ENCODE measurements at places on chromosomes 16 and 17.

DNA sequence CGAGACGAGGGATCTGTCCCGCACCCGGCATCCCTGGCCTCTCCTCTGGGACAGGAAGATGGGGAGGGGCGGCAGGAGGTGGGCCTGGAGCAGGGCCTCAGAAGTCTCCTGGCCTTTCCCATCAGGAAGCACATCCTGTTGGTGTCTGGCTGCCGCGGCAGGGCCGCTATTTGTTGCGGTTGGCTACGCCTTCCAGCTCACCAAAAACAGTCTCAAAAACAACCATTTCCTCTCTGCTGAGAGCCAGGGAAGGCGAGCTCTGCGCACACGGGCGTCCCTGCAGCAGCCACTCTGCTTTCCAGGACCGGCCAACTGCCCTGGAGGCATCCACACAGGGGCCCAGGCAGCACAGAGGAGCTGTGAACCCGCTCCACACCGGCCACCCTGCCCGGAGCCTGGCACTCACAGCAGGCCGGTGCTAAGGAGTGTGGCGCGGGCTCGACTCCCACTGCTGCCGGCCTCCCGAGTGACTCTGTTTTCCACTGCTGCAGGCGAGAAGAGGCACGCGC, at the start of gene TMEM204:
Gene TMEM204 (plus strand): TSS at position 224 of the 509 bp plus-strand sequence. CDS start 610 bp downstream, outside the sequence.
- DNase-seq, result peak; percentile 69

- no peak for DNase-seq
Measured at GRCh38 chr16:51163366-51163765, 12.3 kb upstream of the SALL1 start.

DNA sequence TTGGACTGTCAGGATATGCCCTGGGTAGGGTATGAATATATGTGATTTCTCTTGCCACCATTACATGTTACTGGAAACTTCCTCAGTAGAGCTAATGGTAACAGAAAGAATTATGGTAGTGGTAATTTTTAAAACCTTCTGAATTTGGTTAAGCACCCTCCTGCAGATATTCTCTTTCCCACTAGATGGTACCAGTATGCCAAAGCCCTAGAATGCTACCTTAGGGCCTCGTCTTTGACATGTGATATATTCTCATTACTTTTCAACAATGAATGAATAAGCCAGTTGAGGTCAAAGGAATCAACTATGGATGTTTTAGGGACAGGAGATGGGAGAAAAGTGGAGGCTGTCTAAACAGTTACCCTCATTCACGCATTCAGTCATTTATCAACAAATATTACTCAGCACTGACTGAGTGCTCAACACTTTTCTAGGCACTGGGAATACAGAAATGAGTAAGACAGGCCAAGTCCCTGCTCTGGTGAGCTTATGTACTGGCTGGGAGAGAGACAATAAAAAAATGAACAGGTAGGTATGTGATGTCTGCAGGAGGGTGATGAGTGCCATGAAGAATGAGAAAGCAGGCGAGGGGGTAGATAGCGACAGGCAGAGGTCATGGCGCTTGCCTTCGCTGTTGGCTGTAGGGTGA, 14.7 kb downstream of the CDH13 start:
- peak; percentile 76 for DNase-seq

DNA sequence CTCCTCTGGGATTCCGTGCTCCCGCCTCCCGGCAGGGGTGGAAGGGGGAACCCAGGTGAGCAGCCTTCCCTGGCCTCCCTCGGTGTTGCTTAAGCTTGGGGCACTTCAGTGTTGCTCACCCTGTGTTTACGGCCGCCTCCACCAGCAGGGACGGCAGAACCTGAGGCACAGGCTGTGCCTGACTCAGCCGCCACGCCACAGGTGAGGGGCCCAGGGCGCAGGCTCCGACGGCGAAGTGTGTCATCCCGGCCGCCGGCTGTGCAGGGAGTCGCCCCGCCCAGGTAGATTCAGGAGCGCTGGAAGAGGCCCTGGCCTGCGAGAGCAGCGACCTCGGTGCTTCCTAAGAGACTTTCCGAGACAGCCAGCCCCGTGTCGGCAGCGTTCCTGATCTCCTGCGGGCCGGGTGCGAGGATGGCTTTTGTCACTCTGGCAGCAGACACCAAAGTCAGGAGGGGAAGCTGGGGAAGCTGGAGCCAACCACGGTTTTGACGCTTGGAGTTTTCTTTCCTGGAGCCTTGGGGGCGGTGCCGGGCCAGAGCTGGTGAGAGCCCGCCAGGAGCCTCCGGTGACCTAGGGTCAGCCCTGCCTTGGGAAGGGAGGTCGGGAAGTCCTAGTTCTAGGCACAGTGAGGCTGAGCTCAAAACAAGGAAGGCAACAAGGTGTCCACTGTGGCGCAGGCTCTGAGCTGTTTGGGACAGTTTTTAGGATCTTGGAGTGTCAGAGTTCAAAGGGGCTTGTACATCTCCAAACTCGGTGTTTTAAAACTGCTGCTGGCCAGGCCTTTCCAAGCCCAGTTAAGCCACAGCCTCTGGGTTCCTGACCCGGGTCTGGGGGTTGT, 2.1 kb downstream of the GSE1 start:
- peak; percentile 29 for DNase-seq

DNA sequence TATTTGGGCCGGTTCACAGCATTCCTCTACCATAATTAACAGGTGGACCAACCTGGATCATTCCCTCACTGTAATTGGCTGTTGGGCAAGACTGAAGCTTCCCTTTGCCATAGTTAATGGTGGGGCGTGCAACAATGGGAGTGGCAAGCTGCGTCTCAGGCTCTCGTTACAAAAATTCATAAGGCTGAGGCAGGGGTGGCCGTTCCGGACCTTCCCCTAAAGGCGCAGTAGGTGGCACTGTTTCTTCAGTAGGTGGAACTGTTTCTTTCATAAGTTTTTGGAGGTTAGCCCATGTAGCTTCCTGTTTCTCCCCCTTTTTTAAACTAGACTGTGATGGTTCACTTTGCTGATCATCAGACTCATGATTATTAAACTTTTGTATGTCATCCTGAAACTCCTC, 17.0 kb upstream of the TMC5 start:
- DNase-seq, result no peak

GRCh38 chr16:3654249-3654991, at the start of gene DNASE1:
TSS of gene DNASE1 (plus strand) at chr16:3654691. CDS start at chr16:3655374, 683 bp downstream.
- peak; percentile 70 for DNase-seq

DNA sequence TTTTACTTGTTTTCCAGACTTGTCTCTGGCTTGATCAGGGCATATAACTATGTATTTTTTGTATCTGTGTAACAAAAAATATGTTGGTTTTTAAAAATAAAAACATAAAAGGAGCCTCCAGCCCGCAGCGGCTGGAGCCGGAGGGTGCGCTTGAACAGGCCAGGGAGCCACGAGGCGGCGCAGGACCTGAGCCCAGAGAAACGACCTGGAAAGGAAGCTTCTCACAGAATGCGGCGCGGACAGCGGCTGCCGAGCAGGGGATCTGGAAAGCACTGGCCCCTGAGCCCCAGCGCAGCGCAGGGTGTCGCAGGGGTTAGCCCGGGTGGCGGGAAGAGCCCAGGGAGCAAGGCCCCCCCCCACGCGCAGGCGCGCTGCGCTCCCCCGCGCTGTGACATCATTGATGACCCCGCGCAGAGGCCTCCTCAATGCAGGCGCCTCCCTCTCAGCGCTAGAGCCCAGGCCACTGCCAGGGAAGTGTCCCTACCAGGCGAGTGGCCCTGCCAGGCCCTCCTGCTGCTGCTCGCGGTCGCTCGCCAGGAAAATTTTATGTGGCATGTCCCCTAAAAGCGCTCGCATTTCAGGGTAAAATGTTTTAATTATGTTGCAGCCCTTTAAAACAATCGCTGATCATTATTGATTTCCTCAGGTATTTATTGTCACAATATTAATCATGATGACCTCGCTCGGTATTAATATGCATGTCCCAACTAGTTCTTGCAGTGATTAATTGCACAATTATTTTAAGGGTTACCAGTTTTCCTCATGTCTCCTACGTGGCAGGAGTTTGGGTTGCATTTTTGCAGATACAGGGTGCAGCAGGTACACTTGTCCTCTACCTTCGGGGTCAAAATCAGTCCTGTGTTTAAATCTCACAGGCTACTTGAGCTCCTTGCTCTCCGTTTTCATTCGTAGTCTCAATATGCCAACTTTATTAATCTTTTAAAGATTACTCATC, 134.2 kb downstream of the USP22 start:
- peak; percentile 88 for DNase-seq

- DNase-seq, result peak; percentile 87
Measured at GRCh38 chr17:73192894-73193701, at the start of gene COG1. TSS of gene COG1 (plus strand) at chr17:73193055. CDS start at chr17:73193070, 15 bp downstream.

GRCh38 chr16:51440131-51440889, 289.2 kb upstream of the SALL1 start:
- DNase-seq, result no peak

DNA sequence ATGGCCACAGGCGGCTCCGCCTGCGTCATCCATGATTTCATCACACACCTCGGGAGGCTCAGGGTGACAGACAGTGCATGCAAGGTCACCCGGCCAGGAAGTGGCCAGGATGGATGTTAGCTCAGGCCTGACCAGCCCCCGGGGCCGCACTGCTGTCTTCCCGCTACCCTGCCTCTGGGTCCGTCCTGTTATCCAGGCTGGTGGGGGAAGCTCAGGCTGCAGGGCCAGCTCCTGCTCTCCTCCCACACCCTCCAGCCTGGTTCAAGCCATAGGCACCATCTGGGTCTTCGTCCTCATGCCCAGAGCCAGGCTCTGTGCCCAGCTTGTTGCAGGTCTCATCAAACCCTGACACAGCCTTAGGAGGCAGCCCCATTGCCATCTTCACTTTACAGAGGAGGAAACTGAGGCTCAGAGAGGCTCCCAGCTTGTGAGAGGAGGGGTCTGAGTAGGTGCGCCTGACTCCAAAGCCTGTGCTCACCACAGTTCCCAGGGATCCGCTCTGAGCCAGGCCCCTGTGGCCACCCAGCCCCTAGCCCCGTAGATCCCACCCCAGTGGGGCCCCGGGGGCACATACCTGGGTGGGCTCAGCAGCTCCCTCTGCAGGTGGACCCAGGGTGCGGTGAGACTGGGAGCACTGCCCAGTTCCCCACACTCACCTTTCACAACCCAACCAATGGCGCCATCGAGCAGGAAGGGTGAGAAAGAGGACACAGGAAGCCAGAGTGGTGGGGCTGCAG, 412 bp upstream of the ADGRG3 start:
- DNase-seq, result no peak

GRCh38 chr16:3152027-3152276, 17.1 kb downstream of the ZNF213 start:
- no peak for DNase-seq

DNA sequence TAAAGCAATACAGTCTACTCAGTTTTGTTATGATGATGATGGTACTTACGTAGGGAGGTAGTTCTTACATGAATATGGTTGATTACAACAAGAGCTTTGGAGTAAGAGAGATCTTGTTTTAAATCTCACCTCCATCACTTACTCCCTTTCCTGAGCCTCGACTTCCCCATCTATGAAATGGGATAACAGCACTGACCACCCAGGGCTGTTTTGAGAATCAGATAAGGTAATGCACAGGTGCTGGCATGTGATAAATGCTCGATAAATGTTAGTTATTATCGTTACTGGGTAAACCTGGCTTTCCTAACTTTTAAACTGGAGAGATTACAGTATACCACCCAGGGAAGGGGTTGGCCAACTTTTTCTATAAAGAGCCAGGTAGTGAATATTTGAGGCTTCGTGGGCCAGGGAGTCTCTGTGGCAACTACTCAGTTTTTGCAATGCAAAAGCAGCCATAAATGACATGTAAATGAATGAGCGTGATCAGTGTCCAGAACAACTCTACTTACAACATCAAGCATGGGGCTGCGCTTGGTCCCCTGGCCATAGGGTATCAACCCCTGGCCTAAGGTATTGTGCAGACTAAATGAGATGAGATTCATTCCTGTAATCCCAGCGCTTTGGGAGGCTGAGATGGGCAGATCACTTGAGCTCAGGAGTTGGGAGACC, 73.7 kb downstream of the BMERB1 start:
- no peak for DNase-seq

GRCh38 chr17:66655861-66656260, 179.1 kb upstream of the CACNG5 start:
- peak; percentile 56 for DNase-seq

GRCh38 chr17:2685696-2686095, 25.9 kb downstream of the CLUH start:
- no peak for DNase-seq

- DNase-seq, result no peak
Measured at GRCh38 chr16:72946474-72947194, 101.3 kb downstream of the ZFHX3 start.

DNA sequence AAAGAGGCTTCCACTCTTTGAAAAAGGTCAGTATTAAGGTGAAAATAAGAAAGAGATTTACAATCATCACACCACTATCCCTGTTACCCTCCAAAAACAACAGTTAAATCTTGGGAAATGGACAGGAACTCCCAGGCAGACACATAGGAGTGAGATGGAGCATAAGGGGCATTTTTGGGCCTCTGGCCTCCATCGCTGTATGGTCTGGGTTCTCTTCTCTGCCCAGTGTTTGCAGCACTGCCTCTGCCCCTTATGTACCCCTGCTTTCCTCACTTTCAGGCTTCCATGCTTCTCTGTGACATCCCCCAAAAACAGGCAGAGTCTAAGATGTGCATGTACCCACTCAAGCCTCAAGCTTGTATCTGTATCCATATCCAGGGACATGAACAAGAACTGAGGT, 630 bp upstream of the HOXB2 start:
- DNase-seq, result no peak

DNA sequence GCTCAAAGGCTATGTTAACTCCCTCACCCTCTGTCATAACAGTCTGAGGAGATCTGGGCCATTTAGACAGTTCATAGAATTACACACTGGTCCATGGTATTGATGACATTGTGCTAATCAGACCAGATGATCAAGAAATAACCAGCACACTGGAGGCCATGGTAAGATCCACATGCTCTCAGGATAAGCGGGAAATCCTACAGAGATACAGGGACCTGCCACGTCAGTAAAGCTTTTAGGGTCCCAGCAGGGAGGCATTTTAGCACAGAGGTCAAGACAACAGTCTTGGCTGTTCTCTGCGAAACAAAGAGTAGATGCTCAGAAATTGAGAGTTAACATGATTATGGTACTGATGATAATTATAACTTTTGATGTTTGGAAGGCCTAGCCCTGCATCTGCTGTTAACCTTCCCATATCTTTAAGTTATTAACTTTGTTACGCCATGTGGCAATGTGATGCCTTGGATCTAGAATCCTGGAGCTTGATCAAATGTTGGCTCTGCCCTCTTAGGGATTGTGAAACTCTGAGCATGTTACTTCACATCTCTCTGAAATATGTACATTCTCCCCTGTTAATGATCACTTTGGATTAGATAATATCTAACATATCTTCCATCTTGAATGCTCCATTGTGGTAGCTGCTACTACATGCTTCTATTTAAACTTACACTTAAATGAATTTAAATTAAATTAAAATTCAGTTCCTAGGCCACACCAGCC, 172.0 kb upstream of the SOX9 start:
- DNase-seq, result no peak

GRCh38 chr16:89187770-89188392, 12.5 kb downstream of the SLC22A31 start:
- DNase-seq, result no peak

DNA sequence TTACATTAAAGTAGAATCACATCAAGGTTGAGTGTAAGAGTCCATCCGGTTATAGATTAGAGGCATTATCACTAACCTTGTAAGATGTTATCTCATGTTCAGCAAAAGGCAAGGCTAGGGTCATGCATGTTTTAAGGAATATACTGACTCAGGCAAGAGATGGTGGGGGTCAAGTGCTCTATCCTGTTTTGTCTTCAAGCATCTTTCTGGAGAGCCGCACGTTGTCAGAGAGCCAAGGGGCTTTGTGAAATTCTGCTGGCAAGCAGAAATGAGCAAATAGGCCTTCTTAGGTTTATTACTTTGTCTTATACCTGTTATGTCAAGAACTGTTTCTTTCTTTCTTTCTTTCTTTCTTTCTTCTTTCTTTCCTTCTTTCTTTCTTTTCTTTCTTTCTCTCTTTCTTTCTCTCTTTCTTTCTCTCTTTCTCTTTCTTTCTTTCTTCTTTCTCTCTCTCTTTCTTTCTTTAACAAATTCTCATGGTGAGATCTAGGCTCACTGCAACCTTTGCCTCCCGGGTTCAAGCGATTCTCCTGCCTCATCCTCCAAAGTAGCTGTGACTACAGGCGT, 47.3 kb upstream of the IL34 start:
- DNase-seq, result no peak

All from activated CD4-positive, alpha-beta T cell treated with anti-CD3 and anti-CD28 coated beads, Interleukin-10, Interleukin-2, amounts not matched to agents 100 ng/mL and 50 ng/mL, durations not matched to agents 16 hours and 8 hours (primary cell).